Myocyte (in vitro differentiated cells): ENCODE measurements at places on chromosomes 1 and 21. TPM values are rescaled to one million over a fixed set of nuclear protein-coding genes. Genes with fewer than 3 reads are reported as not detected.
A peak's percentile ranks its signal among the peaks of the same experiment; 100 is the strongest.

DNA sequence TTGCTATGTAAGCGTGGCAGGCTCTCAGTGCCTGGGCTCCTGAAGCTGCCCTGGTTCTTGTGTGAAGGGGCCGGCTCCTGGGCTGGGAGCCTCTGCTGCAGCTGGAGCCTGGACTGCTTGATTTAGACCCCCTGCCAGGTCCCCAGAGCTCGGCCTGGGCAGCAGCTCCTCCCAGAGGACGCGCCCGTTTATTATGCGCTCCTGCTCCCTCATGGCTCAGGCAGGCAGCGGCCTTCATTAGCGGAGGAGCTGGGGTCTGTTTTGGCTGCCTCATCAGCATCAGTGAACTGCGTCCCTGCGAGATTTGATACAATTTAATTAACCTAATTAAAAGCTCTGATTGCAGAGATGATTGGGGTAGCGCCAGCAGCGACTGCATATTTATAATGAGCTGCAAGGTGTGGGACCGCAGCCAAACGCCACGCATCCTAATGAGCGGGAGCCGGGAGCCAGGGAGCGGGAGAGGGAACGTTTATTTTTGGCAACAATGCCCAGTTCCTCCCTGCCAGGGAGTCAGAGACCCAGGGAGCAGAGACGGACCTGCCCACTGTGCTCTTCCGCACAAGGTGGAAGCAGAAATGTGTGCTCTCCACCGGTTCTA lies 16.6 kb downstream of the UTP11 start:
- DNase-seq = no peak

GRCh38 chr1:40075266-40075665 lies 21.8 kb downstream of the PPT1 start:
- DNase-seq = no peak

- no peak for DNase-seq
These were observed 4.5 kb downstream of the MARCKSL1 start for GRCh38 chr1:32331549-32331948.

DNA sequence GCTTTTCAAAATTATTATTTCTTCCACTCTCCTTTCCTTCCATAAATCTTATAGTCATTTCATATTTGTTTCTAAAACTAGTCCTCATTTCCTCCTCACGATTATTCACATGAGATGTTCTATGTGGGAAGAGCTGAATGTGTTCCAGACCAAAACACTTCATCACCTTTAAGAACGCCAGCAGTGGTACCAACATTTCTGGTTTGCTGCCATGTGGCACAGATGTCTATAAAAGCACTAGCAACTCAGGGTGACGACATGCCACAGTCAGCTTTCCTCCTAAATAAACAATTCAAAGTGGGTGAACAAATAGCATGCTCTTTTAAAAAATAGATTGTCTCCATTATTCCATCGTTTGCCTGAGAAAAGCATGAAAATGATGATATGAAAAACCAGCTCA lies 1217.8 kb upstream of the ADGRL2 start:
- DNase-seq = peak; percentile 65

DNA sequence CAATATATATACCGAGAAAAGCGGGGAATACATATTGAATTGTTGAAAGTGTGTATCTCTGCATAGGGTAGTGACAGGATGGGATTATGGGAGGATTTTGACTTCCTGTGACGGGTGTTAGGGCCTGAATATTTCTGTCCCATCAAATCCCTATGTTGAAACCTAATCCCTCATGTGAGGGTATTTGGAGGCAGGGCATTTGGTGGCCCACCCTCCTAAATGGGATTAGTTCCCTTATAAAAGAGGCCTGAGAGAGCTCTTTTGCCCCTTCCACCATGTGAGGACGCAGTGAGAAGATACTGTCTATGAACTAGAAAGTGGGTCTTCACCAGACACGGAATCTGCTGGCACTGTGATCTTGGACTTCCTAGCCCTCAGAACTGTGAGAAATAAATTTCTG lies 137.3 kb downstream of the ZSCAN20 start:
- DNase-seq = no peak

DNA sequence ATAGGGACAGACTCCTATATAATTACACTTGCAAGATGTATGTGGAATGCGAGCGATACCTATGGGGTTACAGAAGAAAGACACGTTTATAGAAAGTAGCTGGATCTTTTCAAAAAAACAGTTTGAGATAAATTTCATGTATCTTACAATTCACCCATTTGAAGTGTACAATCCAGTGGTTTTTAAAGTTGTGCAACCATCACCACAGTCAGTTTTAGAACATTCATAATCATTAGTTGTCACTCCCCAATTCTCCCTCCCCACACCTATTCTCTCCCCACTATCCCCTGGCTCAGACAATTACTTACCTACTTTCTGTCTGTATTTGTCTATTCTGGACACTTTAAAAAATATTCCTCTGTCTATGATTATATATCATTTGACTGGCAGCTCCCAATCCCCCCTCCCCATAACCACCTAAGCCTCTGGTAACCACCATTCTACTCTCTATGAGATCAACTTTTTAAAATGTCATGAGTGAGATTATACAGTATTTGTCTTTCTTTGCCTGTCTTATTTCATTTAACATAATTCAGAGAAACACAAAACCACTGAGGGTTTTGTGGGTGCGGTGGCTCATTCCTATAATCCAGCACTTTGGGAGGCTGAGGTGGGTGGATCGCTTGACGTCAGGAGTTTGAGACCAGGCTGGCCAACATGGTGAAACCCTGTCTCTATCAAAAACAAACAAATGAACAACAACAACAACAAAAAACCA lies 39.1 kb downstream of the MRPS6 start:
- DNase-seq = no peak

GRCh38 chr1:89363638-89364536 lies at the start of gene GBP6:
Gene GBP6 (plus strand): TSS chr1:89364059. CDS start chr1:89368552, 4,493 bp downstream.
- no peak for DNase-seq

DNA sequence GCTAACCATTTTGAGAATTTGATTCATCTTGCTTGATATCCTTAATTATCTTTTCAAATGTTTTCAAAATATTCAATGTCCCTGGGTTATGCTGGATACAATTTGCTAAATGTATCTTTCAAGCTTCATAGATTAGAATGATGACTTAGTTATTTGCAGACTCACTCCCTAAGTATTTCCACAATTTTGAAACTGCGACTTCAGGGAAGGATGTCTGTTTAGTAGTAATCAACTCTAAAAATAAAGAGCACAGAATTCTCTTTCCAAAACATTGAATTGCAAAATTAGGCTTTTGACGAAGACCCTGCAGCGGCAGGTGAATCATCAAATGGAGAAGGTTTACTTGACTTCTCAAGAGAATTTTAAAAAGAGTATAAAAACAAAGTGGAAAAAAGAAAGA lies 14.2 kb downstream of the RGS1 start:
- DNase-seq = no peak

DNA sequence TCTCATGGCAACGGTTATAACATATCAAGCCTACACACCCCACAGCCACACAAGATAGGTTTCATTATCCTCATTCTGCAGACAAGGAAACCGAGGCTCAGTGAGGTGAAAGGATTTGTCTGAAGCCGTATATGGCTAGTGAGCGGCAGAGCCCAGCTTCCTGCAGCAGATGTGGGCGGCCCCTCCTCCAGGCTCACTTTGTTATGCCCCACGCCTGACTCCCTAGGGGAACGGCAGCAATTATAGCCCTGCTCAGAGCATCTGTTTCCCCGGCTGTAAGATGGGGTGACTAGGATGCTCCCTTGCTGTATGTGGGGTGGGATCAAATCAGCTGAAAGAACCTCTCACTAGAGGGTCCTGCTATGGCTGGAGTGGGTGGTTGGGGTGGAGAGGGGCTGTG lies 22.1 kb downstream of the GRHL3 start:
- DNase-seq = no peak

- DNase-seq = no peak
These were observed 24.6 kb upstream of the RNF187 start for GRCh38 chr1:228462560-228462959.

DNA sequence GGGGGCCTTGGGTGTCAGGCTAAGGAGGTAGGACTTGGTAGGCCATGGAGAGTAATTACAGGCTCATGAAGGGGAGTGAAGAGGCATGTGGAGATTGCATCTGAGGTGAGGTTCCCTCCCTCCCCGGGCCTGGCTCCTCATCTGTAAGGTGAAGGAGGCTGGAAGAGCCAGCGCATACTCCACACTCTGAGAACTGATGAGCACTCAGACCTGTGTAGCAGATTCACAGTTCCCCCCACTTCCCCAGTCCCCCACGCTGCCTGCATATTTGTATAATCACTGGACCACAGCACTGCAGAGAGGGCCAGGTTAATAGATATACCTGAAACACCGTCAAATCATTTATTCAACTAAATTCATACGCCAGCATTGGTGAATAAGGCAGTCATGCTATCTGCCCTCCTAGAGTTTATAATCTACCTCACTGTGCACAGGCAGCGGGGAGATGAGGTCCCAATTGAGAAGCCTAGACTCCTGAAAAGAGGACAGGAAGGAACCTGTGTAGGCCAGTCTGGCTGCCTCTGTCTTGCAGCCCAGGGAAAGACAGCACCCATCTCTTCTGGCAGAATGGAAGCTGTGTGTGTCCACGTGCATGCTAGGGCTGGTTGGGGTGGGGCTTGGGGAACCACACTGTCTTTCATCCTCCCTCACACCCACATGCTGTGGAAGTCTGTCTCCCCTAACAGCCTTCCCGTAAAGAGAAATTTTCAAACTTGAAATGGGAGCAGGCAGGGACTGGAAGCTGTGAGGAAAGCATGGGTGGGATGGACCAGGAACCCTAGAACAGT lies 110.6 kb upstream of the ATP1A1 start:
- DNase-seq = peak; percentile 16

DNA sequence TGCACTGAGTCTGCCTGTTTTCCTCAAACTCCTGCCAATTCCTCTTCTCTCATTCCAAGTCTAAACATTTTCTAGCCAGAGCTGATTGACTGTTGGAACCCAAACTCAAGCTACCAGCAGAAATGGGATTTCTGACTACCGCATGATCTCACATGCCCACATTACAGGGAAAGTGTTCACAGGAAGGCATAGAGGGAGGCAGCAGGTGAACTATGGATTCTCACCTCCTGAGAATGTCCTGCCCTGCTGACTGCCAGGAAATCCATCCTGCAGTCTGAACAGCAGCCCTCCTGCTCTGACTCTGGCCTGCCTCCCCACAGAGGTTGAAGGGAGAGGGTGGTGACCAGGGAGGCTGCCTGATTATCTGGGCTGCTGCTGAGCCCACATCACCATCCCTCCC lies 22.5 kb downstream of the IQGAP3 start:
- DNase-seq = no peak

GRCh38 chr21:42632336-42632751 lies 21.1 kb upstream of the PDE9A start:
- no peak for DNase-seq

DNA sequence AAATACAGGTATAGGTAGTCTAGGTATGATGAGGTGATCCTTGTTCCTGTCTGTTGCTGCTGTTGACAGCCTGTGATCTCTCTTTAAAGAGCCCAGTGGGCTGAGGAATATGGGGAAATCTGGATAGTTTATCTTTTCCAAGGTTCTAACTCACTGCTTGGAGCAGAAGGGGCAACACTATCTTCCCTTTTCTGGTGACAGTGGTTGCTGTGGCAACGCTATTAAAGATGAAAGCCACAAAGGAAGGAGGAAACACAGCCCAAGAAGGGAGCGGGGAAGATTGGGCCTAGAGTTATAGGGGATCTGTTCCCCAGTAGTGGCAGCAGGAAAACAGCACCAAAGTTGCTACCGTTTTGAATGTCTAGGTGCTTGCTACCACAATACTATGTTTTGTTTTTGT lies 8.8 kb downstream of the PCP4L1 start:
- DNase-seq = no peak

- peak; percentile 39 for DNase-seq
These were observed 577 bp downstream of the IKBKE start for GRCh38 chr1:206470692-206471414.

- no peak for DNase-seq
These were observed 32.9 kb downstream of the TNFSF18 start for GRCh38 chr1:173017792-173018191.

GRCh38 chr1:76029331-76029730 lies 45.2 kb upstream of the ST6GALNAC3 start:
- DNase-seq = no peak

- DNase-seq = no peak
These were observed 57.7 kb downstream of the SPATA6 start for GRCh38 chr1:48414264-48414663.

GRCh38 chr1:74748960-74749359 lies 16.0 kb downstream of the TYW3 start:
- no peak for DNase-seq

GRCh38 chr1:42756956-42757891 lies 9.6 kb downstream of the P3H1 start:
- DNase-seq = peak; percentile 62

- DNase-seq = no peak
These were observed 14.6 kb downstream of the RAB7B start for GRCh38 chr1:205988585-205988995.

- no peak for DNase-seq
These were observed 35.6 kb downstream of the SOX13 start for GRCh38 chr1:204108312-204109141.

- DNase-seq = no peak
These were observed 47.8 kb upstream of the ARHGAP29 start for GRCh38 chr1:94285031-94285654.

GRCh38 chr1:226491093-226491850 lies 57.3 kb upstream of the STUM start:
- no peak for DNase-seq

- DNase-seq = peak; percentile 48
These were observed 43.9 kb upstream of the CNN3 start for GRCh38 chr1:94970783-94971182.

DNA sequence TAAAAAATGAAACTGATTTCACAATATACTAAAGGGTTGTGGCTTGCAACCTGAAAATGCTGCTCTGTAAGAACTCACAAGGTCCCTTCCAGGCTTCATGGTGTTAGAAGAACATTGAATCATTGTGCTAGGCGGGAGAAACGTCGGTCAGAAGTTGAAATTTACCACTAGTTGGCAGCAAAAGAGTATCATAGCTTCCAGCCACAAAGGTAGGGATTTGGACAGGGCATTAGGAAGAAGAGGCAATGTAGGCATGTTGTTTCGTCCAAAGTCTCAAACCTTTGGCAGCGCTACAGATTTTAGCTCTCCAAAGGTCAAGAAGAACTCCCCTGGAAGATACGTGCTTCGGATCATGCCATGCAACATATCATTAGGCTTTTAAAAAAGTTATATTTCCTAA lies 62.5 kb upstream of the ZP4 start:
- DNase-seq = no peak

GRCh38 chr1:244035358-244035757 lies 15.7 kb upstream of the ZBTB18 start:
- no peak for DNase-seq

- no peak for DNase-seq
These were observed 17.5 kb upstream of the ECE1 start for GRCh38 chr1:21307663-21308305.

GRCh38 chr1:150186789-150187559 lies 37.3 kb downstream of the PLEKHO1 start:
- DNase-seq = peak; percentile 57

Gene ADAMTS1
- 21.4 and 23.0 TPM in 2 replicates for total RNA-seq

Gene SPATA45
- not detected in 2 replicates for total RNA-seq

Gene ELOVL1
- 47.3 and 48.2 TPM in 2 replicates for total RNA-seq

Gene SLC30A2
- total RNA-seq = 0.10 and 0.21 TPM in 2 replicates

Gene AKNAD1
- total RNA-seq = 0.31 and 1.8 TPM in 2 replicates

Gene NHLH2
- total RNA-seq = 1.3 and 2.5 TPM in 2 replicates

Gene ZBTB7B
- total RNA-seq = 24.6 and 26.6 TPM in 2 replicates

Gene S100A9
- total RNA-seq = not detected in 2 replicates

Gene FAM163A
- total RNA-seq = not detected in 2 replicates
